Ascending aorta (tissue), 2 donors: ENCODE measurements at places on chromosomes 2 and 18. TPM values are rescaled to one million over a fixed set of nuclear protein-coding genes. Genes with fewer than 3 reads are reported as not detected.
A peak's percentile ranks its signal among the peaks of the same experiment; 100 is the strongest.

DNA sequence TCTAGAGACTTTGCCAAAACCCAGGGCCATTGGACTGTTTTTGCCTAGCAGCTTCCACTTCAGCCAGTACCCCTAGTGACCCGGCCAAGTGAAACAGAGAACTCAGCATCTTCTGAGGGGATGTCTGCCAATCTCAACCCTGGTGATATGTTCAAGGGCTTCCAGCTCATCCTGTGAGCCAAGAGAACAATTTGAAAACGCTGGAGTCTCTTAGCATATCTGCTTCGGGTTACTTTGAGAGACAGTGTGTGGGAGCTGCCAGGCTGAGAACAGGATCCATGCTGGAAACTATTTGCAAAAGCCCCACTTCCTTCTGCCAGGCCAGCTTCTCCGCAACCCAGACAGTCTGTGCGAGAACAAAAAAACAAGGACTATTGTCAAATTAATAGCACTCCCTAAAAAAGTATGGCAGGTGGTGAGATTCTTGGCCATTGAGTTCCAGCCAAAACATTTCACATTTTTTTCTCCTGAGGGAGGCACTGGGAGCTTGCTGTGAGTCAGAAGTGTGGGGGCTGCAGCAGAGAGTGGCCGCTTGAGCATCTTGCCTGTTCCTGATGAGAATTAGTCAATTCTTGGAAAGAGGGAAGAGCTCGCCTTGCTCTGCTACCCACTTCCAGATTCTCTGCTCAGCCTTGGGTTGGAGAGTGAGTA lies 395.6 kb upstream of the TRIB2 start:
- no peak for DNase-seq

- DNase-seq, result peak; percentile 67
These were observed 28.6 kb upstream of the NFU1 start for GRCh38 chr2:69465513-69466456.

DNA sequence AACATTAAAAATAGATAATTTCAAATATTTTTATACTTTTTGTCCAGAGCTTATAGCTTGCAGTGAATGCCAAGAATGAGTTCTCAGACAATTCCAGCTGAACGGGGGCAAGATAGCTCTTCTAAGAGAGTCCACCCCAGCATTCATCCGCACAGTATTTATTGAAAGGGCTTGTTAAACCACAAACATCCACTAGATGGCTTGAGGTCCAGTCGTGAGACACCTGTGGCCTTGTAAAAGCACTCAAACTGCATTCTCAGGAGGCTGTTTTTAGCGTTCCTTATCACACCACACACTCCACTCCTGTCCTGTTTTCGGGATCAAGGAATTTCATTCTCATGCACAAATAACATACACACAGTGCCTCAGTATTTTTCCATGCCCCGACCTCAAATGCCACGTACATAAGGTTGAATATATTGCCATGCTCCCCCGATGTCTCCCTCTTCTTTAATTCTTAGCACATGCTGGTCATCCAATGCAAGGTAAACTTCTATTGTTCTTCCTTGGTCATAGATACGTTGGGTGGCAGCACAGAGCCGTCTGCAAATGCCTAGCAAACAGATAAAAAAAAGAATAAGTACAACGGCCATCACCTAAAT lies 47.4 kb downstream of the DNAJC10 start:
- no peak for DNase-seq

DNA sequence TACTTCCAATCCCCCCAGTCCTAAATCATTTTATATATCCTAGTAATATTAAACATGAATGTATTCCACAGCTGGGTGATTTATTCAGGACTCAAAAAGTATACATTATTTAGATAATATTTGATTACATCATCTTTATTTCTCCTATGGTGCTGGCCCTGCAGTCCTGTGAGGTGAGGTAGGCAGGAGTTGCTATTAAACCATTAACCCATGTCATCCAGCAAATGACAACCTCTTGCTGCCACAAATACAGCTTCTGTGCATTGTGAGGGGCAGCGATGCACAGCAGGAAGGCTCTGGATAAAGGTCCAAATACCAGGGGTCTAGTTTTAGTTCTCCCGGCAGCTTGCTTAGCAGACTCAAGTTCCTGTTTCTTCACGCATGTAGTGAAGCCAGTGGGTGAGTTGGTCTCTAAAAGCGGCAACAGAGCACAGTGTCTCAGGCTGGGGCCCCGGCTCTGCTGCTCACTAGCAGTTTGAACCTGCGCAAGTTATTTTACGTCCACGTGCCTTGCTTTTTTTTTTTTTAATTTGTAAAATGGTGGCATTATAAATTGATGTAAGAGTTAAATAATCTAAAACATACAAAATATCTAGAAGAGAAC lies 36.1 kb downstream of the INSIG2 start:
- DNase-seq, result no peak

GRCh38 chr18:79380816-79381806 lies 14.6 kb upstream of the NFATC1 start:
- peak; percentile 84 for DNase-seq

DNA sequence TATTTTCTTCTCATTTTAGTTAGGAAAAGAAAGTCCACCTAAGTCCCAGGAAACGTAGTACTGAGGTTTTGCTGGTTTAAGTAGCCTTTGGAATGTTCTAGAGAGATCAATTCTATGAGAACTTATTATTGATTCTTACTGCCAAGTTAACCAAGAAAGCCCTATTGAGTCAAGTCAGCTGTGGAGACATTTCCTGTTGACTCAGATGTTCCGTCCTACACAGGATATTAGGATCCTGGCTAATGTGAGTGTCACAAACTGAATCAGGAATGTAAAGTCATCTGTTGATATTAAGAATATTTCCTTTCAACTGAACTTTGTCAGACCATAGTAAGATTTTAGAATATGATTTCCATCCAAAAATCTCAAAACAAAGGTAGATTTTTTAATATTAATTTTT lies 654.3 kb downstream of the LRRTM4 start:
- DNase-seq, result no peak

GRCh38 chr18:75652528-75652927 lies 225.0 kb upstream of the SMIM21 start:
- DNase-seq, result no peak

DSG2 gene
- total RNA-seq, result 10.5 TPM

DNA sequence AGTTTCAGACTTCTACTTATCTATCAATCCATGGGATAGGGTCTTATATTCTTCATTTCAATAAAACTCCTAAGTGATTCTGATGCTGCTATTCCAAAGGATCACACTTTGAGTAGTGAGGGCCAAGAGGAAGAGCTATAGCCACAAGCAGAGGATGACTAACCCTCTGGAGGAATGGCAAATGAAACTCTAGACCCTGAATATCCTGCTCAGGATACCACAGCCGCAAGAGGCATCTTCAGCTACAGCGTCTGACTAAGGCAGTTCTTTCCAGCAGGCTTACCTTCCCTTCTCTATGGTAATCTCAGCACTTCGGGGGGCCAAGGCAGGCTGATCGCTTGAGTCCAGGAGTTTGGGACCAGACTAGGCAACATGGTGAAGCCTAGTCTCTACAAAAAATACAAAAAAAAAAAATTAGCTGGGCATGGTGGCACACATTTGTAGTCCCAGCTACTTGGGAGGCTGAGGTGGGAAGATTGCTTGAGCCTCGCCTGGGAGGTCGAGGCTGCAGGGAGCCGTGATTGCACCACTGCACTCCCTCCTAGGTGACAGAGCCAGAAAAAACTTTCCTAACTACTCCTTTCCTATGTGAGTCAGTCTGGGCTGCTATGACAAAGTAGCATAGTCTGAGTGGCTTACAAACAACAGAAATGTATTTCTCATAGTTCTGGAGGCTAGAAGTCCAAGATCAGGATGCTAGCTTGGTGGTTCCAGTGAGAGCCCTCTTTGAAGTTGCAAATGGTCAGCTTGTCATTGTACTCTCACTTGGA lies 371.9 kb downstream of the IRS1 start:
- DNase-seq, result no peak

- no peak for DNase-seq
These were observed 27.2 kb upstream of the BBS5 start for GRCh38 chr2:169452080-169452479.

CCDC68 gene
- 15.8 TPM for total RNA-seq

RGPD4 gene
- total RNA-seq, result not detected

- DNase-seq, result no peak
These were observed 125.8 kb upstream of the COPS8 start for GRCh38 chr2:236959876-236960275.

DNA sequence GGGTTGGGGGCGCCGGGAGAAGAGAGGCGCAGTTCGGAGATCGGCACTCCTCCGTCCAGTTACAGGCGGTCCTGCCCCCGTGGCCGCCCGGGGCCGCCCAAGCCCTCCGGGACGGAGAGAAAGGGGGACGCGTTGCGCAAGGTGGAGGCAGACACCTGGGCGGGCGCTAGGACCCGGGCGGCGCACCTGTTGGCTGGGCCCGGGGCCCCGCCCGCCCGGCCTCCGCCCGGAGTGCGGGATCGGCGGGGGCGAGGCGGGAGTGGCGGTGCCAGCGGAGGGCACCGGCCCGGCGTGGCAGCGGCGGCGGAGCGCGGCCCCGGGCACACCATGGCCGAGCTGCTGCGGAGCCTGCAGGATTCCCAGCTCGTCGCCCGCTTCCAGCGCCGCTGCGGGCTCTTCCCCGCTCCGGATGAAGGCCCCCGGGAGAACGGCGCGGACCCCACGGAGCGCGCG lies at the start of gene SGPP2:
TSS of gene SGPP2 (plus strand) at position 268 of the 453 bp plus-strand sequence. CDS start at position 328, 60 bp downstream.
- no peak for DNase-seq

CROCC2 gene
- total RNA-seq, result 2.9 TPM

KHK gene
- 0.85 TPM for total RNA-seq

GRCh38 chr2:96114903-96115581 lies 1.3 kb downstream of the ADRA2B start:
- no peak for DNase-seq

GRCh38 chr2:36416370-36417165 lies 61.0 kb downstream of the CRIM1 start:
- no peak for DNase-seq

DNA sequence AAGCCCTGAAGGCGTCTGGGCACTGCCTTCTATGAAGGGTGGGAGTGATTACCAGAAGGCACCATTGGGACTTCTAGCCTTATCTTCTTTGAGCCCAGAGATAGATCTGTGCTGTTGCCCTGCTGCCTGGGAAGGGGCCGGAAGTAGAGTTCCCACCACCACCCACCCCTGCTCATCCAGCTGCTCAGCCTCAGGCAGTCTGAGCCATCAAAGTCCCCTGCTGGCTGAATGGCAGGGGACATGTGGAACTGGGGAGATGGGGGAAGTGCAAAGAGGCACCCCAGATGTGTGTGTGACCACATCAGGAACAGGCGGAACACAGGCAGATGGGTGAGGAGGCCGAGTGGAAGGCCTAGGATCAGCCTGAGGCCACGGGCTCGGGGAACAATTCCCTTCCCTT lies 3.3 kb upstream of the WNT10A start:
- no peak for DNase-seq

DNA sequence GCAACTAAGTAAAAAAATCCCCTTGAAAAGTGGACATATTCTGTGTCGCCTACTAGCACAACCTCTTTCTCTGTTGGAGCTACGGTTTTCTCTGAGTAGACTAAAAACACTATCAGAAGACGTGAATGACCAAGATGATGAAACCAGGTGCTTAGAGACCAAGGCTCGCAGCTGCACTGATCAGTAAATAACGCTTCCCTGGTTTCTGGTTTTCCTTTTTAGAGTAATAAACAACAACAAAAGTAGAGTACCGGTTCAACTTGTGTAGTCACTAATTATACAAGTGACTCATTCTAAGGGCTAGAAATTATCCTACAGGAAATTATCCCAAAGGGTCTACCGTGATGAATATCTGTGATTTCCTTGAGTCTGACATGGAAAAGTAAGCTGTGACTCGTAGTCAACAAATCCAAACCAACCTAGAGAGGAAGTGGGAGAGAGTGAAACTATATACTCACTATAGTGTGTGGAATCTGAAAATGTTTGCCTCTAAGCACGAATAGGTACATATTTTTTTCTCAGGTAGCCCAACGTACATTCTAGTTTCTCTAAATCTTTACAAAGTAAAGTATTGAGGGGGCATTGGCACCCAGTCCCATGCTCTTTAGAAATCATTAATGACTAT lies 17.8 kb downstream of the RASGRP3 start:
- no peak for DNase-seq

GRCh38 chr18:9561759-9562158 lies 52.6 kb downstream of the PPP4R1 start:
- no peak for DNase-seq
